Hematopoietic multipotent progenitor cell (in vitro differentiated cells): ENCODE measurements at places on chromosomes 11 and 22.
A peak's percentile ranks its signal among the peaks of the same experiment; 100 is the strongest.

DNA sequence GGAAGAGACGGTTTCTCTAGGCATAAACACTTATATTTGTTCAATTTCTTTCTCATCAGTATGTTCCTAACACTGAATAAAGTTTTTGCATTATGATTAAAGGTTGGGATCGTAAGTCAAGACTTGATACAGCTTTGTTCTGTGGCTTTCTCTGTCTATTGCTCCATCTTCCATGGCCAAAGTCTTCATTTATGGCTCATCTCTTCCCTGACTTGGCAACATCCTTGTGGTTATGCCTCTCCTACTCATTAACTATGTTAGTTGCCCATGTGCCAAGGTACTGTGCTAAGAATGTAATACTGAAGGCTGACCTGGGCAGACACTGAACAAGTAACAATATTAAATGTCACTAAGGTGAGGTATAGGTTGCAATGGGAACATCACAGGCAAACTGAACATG lies 1.6 kb upstream of the ACCSL start:
- no peak for DNase-seq

- no peak for DNase-seq
These were observed 3.3 kb upstream of the HEPN1 start for GRCh38 chr11:124915541-124916369.

- peak; percentile 45 for DNase-seq
These were observed 16.2 kb upstream of the CASTOR1 start for GRCh38 chr22:30305519-30305905.

- no peak for DNase-seq
These were observed 314.7 kb upstream of the SORL1-AS1 start for GRCh38 chr11:121767433-121767832.

GRCh38 chr11:66745356-66746235 lies 16.6 kb upstream of the SPTBN2 start:
- no peak for DNase-seq

DNA sequence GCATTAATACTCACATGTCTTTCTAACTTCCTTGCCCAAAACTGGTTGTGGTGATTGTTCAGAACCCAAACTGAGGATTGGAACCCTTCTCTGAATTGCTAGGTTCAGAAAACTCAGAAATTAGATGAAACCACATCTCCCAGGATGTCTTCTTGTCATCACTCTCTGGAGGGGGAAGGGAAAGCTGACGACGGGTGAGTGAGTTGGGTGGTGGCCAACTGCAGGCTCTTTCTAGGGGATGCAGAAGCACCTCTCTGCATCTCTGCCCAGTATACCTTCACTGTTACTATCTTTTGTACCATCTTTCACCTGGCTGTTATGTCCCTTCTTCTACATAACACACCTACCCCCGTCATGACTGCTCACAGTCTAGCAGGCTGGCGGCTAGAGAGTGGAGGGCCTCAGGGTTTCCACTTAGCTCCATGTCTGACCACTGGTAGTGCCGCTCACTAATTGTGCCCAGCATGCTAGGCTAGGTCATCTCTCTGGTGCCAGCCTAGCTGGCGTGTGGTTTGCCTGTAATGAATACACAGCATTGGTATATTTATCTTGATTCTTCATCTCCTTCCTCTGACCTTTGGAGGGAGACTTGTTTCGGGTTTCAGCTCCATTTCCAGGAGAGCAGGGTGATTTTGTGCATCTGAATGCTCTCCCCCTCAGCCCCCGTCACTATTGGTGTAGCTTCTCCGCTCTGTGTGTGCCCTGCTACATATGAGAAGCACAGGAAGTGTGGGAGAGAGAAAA lies 7.3 kb downstream of the GRAMD1B start:
- no peak for DNase-seq

DNA sequence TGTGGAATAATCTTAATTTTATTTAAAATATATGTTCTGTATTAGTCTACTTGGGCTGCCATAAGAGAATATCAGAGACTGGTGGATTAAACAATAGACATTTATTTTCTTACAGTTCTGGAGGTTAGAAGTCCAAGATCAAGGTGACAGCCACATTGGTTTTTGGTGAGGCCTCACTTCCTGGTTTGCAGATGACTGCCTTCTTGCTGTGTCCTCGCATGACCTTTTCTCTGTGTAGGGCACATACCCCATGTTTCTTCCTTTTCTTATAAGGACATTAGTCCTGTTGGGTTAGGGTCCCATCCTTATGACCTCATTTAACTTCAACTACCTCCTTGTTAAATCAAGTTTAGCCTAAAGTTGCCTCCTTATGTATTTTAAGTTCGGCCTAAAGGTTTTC lies 202.7 kb upstream of the MPPED2 start:
- DNase-seq = no peak

DNA sequence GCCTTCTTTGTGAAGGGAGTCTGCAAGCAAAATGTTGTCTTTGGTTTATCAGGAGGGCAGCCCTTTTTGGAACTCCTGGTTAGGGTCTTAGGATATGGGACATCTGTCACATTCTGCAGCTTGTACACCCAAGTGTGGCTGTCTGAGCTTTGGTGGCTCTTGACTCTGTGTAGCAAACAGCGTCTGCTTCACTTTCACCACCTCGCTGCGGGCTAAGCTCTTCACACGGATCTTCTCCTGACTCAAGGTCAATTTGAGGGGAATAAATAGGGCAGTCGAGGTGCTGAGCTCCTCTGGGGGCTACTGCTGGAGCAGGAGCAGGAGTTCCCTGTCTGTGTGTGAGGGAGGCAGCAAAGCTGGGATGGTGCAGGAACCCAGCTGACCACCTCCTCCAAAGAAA lies 10.6 kb downstream of the MICAL2 start:
- no peak for DNase-seq

GRCh38 chr22:45865561-45866125 lies 111.3 kb downstream of the WNT7B start:
- DNase-seq = no peak

DNA sequence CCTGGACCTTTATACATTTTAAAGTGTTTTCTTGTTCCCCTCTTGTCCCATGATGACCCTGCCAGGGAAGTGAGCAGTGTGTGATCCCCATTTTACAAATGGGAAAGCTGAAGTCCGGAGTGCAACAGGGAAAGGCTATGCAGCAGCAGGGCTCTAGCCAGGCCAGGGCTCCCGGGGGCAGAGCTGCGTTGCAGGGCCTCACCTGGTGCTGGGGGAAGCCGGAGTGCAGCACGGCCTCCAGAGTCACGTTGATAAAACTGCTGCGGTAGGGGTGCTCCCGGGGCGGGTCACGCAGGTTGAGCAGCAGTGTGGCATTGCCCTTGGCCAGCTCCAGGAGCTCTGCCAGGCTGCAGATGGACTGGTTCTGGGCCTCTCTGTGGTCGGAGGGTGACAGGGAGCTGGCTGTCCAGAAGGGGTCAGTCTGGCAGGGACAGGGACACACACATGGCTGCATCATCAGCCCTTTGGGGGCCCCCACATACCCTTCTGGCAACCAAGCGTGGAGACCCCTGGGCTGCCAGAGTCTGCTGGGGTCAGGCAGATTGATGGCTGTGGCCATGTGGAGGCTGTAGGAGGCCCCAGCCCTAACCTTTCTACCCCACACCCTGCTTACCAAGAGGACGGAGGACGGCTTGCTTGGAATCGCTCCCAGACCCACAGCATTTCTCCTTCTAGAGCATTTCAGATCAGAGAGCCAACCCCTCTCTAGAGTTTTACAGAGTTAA lies 9.3 kb upstream of the KLHL35 start:
- DNase-seq = no peak

DNA sequence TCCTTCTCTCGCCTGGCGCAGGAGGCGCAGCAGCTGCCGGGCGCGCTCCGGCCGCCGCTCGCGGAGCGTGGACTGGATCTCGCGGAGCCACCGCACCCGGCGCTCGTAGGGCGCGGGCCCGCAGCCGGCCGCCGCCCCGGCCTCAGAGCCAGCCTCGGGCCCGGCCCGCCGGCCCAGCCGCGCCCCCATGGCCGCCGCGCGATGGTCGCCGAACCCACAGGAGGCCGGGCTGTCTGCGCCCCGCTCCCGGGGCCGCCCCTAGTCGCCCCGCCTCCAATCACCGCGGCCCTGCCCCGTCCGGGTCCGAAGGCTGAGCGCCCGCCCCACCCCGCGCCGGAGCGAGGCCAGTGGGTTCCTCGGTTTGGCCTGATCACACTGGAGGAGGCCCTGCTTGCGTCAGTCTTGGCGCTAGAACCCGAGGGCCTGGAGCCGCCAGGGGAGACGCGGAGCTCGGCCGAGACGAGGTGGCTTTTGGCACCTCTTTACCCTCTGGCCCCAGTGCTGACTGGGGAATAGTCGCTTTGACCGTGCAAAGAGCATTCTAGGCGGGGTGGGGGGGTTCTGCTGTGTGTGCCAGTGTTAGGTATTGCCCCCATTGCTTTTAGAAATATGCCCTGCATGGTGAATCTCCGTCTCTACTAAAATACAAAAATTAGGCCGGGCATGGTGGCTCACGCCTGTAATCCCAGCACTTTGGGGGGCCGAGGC lies at the start of gene LRRC75B:
Gene LRRC75B, minus strand, starts transcription at position 223 of the 708 bp plus-strand sequence. Its CDS starts 34 bp downstream, at position 189.
- no peak for DNase-seq

- DNase-seq = peak; percentile 85
These were observed 30.3 kb upstream of the ASPHD2 start for GRCh38 chr22:26398741-26399153.

DNA sequence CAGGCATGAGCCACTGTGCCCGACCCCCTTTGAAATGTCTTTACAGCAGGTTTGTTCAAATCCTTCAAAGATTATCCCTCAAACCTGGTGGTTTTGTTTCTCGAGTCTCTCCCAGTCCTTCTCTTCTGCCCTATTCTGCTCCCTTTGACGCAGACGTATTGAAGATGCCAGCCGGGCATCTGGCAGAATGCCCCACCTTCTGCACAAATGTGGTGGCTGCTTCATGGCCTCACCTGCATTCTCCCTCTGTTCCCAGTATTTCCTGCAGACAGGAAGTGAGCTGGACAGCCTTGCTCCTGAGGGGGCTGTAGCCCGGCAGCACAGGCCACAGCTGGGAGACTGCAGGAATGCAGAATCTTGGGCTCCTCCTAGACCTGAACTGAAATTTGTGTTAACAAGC lies 4.8 kb upstream of the NAP1L4 start:
- no peak for DNase-seq

- no peak for DNase-seq
These were observed 847.1 kb downstream of the FAM181B start for GRCh38 chr11:81886406-81887075.

GRCh38 chr11:811446-812245 lies 1.9 kb downstream of the RPLP2 start:
- DNase-seq = no peak

DNA sequence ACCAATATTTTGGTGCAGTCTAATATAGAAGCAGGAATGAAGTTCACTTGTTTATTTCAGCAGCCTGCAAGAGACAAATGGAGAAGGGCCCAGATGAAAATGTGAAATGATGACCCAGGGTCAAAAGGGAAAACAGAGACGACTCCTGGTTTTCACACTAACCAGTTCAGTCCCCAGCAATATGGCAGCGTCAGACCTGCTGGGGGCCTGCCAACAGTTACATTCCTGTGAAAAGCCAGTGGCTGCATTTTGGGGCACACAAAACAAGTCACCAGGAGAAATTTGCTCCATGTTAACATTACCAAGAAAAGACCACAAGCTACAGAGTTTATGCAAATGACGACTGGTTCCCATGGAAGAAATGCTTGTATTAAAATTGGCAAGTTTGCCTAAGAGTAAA lies 80.2 kb downstream of the CCDC34 start:
- DNase-seq = no peak

DNA sequence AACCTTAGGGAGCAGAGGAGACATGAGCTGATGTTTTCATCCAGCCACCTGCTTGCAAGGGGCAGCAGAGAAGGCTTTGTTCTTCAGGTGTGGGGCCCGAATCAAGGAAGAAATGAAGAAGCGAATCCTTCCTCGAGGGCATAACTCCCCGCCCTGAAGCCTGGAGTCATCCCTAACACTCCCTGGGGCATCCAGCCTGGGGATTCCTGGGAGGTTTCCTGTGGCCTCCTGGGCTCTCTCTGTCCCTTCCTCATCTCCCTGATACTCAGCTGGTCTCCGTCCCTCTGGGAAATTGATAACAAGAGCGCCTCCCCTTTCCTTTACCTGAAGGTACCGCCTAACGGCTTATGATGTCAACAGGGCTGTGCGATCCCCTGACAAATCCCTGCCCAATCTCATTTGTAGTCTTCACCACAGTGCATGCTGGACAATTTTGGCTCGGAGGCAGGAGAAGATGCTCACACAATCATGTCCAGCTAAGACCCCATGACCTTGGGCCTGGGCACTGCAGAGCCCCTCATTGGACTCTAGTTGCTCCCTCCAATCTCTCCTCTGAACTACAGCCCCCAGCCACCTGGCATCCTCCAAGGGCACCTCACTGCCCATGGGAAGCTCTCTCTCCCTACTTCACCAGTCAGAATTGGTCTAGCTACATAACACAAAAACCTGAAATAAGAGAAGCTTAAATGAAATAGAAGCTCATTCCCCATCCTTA lies 80.6 kb upstream of the RTL6 start:
- no peak for DNase-seq

- DNase-seq = no peak
These were observed 44.0 kb downstream of the RRP8 start for GRCh38 chr11:6559369-6559768.
